Activated CD4-positive, alpha-beta T cell treated with anti-CD3 and anti-CD28 coated beads for 48 hours (primary cell): ENCODE measurements at places on chromosomes 3 and 15.

- peak; percentile 57 for DNase-seq
Measured at GRCh38 chr3:39147711-39148434, 5.5 kb downstream of the CSRNP1 start.

GRCh38 chr3:58307639-58308215, 1.4 kb downstream of the HTD2 start:
- peak; percentile 52 for DNase-seq

GRCh38 chr3:25056803-25057351, 371.2 kb upstream of the RARB start:
- DNase-seq, result no peak

- no peak for DNase-seq
Measured at GRCh38 chr3:126067959-126068358, 16.0 kb downstream of the SLC41A3 start.

DNA sequence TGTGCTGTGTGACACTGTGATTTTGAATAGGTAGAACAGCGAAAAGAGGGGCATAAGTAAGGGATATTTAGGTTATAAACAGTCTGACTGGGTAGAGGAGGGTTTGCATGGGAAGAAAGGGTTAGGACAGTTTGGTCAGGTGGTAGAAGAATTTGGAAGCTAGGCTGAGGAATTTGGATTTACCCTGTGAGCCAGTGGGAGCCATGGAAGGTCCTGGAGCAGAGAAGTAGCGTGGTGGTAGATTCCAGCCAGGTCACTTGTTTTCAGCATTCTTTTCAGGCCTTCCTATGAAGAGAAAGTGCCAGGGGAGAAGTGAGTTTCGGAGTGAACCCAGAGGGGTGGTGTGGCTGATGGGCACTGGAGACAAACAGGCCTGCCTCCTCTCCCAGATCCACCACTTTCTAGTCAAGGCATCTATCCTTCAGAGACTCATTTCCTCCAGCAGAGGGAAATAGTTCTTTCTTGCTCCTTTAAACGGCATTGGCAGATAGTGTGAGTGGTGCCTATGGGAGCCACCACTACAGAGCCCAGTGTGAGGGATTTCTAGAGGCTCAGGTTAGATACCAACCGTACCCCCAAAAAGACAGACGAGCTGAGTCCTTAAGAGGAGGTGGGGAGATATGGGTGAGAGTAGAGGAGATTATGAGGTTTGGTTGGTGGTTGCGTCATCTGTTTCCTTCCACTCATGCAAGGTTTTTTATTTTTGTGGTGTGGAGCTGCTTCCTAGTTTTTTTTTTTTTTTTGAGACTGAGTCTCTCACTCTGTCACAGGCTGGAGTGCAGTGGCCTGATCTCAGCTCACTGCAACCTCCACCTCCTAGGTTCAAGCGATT, 21.2 kb downstream of the PXK start:
- no peak for DNase-seq

DNA sequence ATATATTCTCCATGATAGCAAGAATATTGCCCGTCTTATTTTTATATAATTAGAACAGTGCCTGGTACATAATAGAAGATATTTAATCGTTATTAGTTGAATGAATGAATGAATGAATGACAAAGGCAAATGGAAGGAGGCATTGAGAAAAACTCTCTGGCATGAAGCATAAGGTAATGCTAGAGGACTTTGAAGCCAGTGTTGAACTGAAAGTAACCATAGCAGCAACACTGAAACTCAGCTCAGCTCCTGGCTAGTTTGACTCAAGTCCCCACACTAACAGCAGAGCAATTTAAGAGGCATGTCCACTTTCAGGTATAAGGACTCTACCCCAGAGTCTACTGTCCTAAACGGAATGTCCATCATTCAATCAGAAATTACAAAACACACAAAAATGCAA, 227.0 kb downstream of the CPNE4 start:
- DNase-seq, result no peak

GRCh38 chr3:115704661-115705338, 81.5 kb downstream of the GAP43 start:
- no peak for DNase-seq

GRCh38 chr3:99645277-99646106, 7.1 kb downstream of the COL8A1 start:
- DNase-seq, result no peak

DNA sequence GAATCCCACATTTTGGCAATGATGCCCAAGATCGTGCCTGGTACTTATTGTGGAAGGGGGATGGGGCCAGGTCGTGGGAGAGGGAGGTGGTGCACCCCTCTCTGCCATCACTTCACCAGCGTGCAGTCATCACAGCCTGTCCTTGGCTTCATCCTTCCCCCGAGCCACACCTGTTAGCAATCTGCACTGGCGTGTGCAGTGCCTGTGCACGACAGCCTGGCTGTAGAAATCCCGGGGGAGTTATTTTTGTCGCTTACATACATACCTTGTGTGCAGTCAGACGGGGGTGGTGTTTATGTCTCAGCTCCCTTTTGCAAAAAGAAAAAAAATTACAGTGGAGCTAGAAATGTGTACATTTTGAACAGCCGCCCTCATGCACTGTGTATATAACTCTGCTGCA, 216.0 kb downstream of the TLE3 start:
- DNase-seq, result no peak

GRCh38 chr3:123143669-123144411, 57.9 kb upstream of the SEC22A start:
- no peak for DNase-seq

DNA sequence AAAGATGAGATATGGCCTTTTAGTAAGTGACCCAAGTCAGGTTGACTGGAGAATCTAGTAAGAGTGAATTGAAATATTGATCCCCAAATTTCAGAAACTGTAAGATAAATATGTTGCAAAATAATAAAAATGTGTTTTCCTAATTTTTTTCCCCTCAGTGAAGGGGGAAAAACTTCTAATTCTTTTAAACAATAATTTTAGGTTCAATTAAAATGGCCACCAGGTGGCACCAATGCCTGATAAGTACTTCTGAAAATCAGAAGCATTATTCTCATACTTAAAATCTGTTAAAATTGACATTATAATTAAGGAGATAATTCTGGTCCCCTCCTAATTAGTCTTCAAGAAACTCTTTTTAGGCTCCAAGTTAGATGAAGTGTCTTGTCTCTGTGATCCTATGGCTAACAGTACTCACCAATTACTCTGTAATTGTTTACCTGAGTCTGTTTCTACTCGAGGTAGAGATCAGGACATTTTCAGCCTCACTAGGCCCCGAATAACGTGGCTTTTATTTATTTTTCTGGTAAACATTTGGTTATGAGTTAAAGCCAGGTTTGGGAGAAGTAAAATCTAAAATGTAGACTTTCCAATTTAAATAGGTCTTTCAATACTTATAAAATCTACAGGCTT, 52.6 kb downstream of the NMD3 start:
- peak; percentile 18 for DNase-seq

DNA sequence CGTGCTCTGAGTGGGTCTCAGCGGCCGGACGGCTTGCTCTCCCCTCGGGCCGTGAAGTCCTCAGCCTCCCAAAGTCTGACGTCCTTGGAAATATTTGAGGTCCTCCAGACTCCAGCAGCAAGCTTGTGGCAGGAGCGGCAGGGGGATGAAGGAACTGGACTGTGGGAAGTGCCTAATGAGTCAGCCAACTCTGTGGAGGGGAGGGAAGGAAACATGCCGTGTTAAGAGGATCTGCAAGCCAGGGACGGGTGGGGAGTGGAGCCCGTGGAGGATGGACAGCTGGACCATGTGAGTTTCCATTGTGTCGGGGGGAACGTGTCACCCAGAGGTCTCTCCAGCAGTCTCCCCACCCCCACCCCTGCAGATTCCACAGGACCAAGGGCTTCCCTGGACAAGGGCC, 39.4 kb upstream of the IDH2 start:
- no peak for DNase-seq

DNA sequence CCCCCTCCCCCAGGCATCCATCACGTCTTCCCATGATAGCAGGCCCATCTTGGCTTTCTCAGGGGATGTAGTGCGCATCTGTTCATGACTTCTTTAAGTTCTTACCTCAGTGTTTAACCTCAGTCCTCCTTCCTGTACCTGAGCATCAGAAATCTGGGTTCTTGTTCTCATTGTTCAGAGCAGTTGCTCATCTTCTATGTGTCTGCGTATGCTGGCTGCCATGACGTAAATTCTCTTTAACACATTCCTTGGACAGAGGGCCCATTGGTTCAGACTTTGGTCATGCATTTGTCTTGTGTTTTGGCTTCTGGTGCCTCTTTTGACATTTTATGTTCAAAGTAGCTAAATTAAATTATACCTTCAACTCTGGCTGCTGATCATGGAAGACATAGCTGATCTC, 227.3 kb downstream of the CACNA2D3 start:
- no peak for DNase-seq
